ENCODE measurements at places on chromosomes 13 and 19.

DNA sequence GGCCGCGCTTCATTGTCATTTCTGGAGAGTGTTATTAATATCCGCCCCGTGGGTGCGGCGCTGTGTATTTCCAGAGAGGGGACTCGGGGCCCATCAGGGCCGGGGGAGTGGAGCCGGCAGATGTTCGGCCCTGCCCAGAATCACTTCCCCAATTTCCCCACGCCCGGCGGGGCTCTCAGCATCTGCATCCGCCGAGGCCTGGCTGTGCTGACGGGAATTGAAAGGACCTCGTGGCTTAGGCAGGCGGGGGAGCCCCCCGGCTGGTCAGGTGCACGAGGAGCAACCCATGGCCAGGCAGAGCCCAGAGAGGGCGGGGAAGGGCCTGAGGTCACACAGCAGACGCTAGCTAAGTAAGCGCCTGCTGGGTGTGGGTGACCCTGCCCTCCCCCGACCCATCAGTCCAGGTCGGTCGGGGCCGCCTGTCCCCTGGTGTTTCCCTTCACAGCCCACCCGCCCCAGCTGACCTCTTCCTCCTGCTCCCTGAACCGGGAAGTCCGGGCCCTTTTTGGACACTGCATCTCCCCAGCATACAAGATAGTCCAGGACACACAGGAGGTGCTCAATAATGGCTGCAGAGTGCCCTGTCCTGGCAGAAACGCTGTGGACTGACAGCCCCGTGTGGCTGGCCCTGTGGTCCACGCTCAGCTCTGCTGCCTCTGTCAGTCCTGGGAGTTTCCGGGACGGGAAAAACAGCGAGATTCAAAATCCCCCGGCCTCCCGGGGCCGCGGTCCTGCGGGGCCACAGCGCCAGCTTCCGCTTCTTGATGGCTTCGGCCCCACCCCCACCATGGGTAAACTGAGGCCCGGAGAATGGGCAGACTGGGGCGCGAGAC, 22.1 kb downstream of the ARID3A start:
- H3K4me1 ChIP-seq = peaks cover under 1% of the 10 kb centered on the region
- H3K27ac ChIP-seq = no peak overlapping the region
- H3K27me3 ChIP-seq = no peaks in the 10 kb centered on the region
- H3K36me3 ChIP-seq = no peaks in the 10 kb centered on the region
- DNase-seq = no peak

DNA sequence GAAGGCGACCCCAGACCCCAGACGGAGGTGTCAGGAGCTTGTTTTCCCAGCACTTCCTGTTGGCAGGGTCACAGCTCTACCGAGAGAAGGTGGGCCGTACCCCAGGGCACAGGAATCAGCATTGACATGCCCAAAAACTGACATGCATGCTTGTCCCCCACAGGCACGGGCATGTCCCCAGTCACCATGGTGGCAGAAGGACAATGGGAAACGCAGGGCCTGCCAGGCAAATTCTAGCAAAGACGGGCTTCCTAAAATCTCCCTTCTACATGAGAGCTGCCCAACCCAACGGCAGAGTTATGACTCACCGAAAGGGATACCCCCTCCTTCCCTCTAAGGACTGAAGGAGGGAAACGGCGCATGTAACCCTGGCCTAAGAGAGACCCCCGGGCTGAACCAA, 18.5 kb downstream of the TSHZ3 start:
- no peak overlapping the region for H3K27ac ChIP-seq
- H3K4me3 ChIP-seq = no peak overlapping the region
- H3K36me3 ChIP-seq = no peaks in the 10 kb centered on the region

DNA sequence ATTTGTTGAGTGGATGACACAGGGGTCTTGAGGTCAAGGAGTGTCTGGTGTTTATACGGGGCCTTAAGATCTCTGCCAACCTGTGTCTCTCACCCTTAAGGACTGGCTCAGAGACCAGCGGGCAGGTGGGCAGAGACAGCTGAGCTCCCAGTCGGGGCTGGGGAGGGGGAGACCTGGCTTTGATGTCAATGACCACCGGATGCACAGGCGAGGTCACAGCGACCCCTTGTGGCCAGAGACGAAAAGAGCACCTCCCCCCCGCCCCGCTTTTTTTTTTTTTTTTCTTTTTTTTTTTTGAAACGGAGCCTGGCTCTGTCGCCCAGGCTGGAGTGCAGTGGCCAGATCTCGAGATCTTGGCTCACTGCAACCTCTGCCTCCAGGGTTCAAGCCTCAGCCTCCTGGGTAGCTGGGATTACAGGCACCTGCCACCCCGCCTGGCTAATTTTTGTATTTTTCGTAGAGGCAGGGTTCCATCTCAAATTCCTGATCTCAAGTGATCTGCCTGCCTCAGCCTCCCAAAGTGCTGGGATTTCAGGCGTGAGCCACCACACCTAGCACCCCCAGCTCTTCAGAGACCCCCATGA, 12.1 kb upstream of the KLK14 start:
- no peaks in the 10 kb centered on the region for H3K27me3 ChIP-seq
- H3K36me3 ChIP-seq = peaks cover 13% of the 10 kb centered on the region
- peaks cover 20% of the 10 kb centered on the region for H3K4me1 ChIP-seq
- peak; percentile 60 for DNase-seq

GRCh38 chr19:1619094-1619439, 13.8 kb upstream of the UQCR11 start:
- H3K27me3 ChIP-seq = no peaks in the 10 kb centered on the region
- no peak overlapping the region for H3K4me3 ChIP-seq
- H3K36me3 ChIP-seq = peaks cover 21% of the 10 kb centered on the region
- DNase-seq = no peak

DNA sequence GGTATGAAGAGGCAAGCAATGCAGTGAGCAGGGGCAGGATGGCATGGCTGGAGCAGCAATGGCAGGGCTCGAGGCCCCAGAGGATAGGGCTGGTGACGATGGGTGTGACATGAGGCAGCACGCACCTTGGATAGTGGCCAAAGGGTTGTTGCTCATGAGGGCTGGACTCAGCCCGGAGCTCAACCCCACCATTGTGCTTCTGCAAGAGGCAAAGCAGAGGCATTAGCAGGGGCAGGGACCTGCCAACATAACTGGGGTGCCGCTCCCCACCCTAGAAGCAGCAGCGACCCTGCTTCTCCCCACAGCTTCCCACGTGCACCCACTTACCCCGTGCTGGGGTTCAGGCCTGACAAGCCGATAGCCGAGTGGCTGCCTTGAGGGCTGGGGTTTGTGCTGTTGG, 15.8 kb downstream of the ZNF574 start:
- no peak overlapping the region for H3K4me3 ChIP-seq
- H3K4me1 ChIP-seq = peaks cover 20% of the 10 kb centered on the region
- peaks cover 25% of the 10 kb centered on the region for H3K36me3 ChIP-seq
- H3K27ac ChIP-seq = no peak overlapping the region
- no peak for DNase-seq

Data from activated naive CD4-positive, alpha-beta T cell treated with anti-CD3 and anti-CD28 coated beads for 36 hours (primary cell).